ENCODE measurements at places on chromosomes 12 and 14.

DNA sequence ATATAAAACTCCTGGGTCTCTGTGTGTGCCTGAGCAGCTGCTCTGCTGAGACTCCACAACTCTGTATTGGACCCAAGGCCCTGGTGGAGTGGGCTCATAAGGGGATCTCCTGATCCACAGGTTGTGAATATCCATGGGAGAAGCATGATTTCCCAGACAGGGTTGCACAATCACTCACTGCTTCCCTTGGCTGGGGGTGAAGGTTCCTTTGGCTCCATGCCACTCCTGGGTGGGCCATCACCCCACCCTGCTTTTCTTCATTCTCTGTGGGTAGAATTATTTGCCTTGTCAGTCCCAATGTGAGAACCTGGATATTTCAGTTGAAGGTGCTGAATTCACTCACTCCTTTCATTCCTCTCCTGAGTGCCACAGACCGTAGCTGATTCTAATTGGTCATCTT is 205.2 kb upstream of the TMEM260 start:
- DNase-seq, result no peak

DNA sequence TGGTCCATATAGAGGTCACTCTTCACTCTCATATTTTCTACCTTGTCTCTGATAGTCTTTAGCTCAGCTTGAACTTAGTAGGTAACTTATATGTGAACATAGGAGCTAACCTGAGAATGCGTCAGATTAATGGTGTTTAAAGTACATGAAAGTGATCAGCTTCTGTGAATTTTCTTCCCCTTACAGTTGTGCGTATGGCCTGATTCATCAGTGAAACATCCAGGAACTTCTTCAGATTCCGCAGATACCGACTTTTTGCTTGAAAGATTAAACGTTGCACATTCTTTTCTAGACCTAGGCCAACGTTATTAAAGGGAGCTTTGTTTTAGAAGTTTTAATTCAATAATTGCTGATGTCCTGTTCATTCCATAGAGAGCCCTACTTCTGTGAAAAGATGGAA is 1945.1 kb upstream of the SEL1L start:
- DNase-seq, result no peak

DNA sequence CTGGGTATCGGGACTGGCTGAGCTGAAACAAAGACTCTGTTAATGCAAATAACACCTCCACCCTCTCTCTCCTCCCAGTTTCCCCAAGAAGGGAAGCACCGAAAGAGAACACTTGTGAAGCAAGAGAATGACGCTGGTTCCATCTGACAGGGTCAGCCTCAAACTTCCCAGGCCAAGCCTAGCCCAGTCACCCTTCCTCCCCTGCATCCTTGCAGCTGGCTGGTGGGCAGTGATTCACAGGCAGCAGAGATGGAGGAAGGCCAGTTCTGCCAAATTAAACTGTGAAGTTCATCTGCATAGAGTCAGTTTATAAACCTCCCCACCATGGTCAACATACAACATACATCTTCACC is 2.8 kb downstream of the LRRC74A start:
- DNase-seq, result no peak

- no peak for DNase-seq
Observed at GRCh38 chr12:94099632-94100031, 48.7 kb upstream of the PLXNC1 start.

GRCh38 chr12:103468837-103469236 is 26.9 kb downstream of the C12orf42 start:
- no peak for DNase-seq

- DNase-seq, result no peak
Observed at GRCh38 chr12:62910549-62911169, 24.3 kb downstream of the PPM1H start.

- DNase-seq, result no peak
Observed at GRCh38 chr12:65800937-65801336, 23.3 kb upstream of the HMGA2 start.

DNA sequence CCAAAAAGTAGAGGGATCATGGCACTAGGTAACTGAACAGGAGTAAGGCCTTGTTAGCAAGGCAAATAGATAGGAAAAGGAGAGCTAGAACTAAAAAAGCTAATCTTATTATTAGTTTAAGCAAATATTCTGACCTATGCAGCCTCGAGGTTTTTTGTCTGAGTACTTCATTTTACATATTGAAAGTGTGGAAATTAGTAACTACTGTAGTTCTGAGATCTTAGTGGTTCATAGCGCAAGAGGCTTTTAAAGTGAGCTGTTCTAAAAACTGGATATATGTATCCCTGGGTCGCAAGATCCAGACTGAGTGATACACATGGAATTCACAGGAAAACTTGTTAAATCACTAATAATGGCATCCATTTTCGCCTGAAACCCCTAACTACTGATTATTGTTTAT is 411.0 kb upstream of the SOX5 start:
- DNase-seq, result no peak

GRCh38 chr12:17680220-17680619 is 409.8 kb downstream of the RERGL start:
- DNase-seq, result no peak

GRCh38 chr12:11719678-11720099 is 70.2 kb downstream of the ETV6 start:
- DNase-seq, result peak; percentile 49

- no peak for DNase-seq
Observed at GRCh38 chr14:67853715-67854114, 34.1 kb downstream of the RAD51B start.

DNA sequence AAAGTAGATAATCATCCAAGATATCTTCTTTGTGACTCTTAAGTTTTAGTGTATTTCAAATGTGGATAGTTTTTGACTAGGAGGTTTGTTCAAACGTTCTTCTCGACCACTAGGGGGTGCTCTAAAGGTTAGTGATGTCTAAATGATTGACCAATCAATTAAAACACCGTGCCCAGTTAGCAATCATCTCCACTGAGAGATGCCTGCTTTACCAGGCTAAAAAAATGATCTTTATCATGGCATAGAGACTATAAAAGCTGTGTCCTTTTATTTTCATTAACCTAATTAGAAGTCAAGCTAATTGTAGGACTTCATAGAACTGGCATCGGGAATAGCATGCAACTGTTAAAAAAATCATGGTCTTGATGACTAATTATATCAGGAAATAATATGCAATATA is 153.9 kb downstream of the PRKCH start:
- no peak for DNase-seq

- no peak for DNase-seq
Observed at GRCh38 chr14:35213869-35214387, 78.3 kb upstream of the PSMA6 start.

DNA sequence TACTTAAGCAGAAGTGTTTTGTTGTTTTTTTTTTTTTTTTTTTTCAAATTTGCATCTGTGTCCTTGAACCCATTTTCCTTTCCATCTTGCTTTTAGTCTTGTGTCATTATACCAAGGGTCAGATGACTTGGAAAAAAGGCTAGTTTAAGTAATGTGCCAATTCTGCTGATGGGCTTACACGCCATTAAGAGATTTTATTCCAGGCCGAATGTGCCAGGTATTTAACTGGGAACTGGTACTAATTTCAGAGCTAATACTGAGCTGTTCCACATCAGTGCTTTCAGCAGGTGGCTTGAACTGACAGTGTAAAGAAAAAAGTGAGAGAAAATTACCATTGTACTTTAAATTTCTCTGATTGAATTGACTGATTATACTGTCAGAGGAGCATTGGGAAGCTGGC is 224.9 kb downstream of the NPAS3 start:
- no peak for DNase-seq

- no peak for DNase-seq
Observed at GRCh38 chr14:57641776-57642175, 148.1 kb upstream of the CCDC198 start.

GRCh38 chr14:36067428-36068187 is 108.9 kb downstream of the PTCSC3 start:
- no peak for DNase-seq

- no peak for DNase-seq
Observed at GRCh38 chr12:2391740-2392331, 339.0 kb downstream of the CACNA1C start.

DNA sequence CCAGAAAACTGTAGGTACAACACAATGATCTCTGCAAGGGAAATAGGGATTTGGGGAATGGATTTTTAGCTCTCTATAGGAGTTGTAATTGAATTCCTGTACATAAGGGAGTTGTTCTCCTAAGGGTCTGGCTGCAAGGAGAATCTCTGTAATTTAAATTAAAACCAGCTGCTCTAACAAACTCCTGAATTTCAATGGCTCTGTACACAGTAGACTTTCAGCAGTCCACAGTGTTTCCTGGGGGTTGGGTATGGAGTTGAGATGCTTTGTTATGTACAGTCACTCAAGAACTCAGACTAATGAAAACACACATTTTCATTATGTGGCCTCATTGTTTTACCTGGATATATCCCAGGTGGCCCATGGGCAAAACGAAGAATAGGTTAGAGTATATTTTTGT is 93.2 kb downstream of the NAV3 start:
- DNase-seq, result no peak

DNA sequence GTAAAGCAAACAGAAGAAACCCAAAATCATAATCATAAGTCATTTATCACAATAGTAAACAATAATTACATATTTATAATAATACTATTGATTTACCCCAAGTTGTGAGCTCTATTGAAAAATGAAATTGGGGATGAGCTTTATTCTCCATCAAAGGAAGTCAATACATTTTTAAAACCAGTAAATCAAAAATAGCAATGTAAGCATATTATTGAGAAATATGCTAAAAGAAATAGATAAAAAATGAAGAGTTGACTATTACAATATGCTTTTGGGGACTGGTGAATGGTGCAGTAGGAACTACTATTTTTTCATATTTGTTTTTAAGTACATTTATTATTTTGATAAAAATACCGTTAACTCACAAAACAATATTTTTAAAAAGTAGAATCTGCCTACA is 31.2 kb upstream of the STK38L start:
- no peak for DNase-seq

DNA sequence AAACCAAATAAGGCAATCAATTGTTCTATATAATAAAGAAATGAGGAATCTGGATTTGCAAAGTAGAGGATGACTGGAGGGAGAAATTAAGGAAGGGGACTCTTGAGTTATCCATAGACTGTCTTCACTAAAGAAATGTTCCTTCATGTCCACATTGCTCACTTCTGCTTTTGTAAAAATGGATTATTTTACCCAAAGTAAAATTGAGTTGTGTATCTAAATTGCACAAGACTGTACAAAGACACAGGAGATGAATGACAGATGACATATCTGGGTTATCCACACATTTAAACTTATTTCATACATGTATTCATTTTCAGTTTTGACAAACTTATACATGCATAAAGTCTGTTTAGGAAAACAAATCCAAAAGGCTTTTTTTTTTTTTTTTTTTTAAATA is 11.3 kb downstream of the ATP2B1 start:
- DNase-seq, result no peak

GRCh38 chr12:34398366-34398705 is 376.0 kb downstream of the ALG10 start:
- DNase-seq, result no peak

DNA sequence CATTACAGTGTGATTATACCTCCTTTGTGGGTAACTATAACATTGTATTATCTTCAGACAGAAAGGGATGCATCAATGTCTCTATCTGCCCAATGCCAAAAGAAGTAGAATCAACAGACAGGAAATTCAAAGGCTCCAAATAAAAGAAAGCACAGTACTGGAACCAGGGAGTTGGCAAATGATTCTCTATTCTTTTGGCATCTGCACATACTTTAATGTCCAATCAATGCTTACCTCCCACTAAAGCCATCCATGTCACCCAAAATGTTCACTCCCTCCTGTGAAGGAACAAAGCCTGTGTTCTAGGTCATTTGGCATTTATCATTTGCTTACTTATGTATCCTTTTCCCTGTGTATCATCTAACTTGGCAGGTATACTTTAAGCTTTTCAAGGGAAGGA is 36.7 kb downstream of the KIF21A start:
- DNase-seq, result no peak

DNA sequence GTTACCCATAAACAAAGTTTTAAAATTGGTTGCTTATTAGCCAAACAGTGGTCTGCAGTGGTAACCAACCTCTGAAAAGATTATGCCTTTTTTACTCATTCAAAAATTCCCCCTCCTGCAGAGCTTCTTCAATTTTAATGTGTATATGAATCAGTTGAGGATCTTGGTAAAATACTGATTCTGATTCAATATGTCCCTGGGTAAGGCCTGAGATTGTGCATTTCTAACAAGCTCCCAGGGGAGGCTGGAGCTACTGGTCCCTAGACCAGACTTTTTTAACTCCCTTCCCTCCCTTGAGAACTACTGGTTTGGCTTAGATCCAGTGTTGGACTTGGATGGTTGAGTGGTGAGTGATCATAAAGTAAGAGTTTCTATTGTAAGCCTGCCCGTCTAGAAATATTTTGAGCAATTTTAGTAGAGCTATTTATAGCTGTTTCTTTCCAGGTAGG is 90.2 kb downstream of the FUT8 start:
- DNase-seq, result no peak

- no peak for DNase-seq
Observed at GRCh38 chr12:106132175-106133135, 6.3 kb downstream of the NUAK1 start.

GRCh38 chr12:133202493-133203343 is 21.4 kb downstream of the ZNF268 start:
- no peak for DNase-seq

- no peak for DNase-seq
Observed at GRCh38 chr12:78096909-78097597, 266.4 kb downstream of the NAV3 start.

DNA sequence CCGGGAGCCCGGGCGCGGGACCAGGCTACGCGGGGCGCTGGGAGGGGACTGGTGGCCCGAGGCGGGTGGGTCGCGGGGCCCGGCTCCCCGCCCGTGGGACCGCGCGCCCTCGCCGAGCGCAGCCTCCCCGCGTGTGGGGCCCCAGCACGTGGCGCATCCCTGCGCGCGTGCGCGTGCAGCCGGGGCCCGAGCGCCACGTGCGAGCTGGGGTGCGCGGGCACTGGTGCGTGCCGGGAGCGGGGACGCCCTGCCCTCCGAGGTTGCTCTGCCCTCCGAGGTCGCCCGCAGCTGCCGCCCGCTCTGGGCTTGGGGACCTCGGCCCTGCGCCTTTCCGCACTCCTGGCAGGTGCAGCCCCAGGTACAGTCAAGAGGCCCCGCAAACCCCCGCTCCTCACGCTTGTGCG is 365 bp upstream of the CCDC88C start:
- no peak for DNase-seq

DNA sequence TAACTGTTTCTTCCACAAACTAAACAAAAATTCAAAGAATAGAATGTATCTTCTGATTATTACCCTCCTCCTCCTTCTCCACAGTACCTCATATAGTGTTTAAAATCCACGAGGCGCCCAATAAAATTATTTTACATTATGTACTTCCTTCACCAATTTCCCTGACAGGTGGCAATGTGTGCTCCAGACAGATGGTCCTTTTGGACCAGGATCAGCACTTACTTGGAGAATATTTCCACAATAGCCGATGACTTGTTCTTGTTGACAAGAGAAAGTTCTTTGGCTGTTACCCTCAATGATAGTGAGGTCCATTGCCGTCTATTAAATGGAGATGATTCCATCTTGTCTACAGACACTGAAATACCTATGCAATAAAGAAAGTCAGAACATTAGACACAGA is 34.9 kb downstream of the LIMA1 start:
- no peak for DNase-seq
